NB4 (cell line): ENCODE measurements at places on chromosomes 2 and 18.

DNA sequence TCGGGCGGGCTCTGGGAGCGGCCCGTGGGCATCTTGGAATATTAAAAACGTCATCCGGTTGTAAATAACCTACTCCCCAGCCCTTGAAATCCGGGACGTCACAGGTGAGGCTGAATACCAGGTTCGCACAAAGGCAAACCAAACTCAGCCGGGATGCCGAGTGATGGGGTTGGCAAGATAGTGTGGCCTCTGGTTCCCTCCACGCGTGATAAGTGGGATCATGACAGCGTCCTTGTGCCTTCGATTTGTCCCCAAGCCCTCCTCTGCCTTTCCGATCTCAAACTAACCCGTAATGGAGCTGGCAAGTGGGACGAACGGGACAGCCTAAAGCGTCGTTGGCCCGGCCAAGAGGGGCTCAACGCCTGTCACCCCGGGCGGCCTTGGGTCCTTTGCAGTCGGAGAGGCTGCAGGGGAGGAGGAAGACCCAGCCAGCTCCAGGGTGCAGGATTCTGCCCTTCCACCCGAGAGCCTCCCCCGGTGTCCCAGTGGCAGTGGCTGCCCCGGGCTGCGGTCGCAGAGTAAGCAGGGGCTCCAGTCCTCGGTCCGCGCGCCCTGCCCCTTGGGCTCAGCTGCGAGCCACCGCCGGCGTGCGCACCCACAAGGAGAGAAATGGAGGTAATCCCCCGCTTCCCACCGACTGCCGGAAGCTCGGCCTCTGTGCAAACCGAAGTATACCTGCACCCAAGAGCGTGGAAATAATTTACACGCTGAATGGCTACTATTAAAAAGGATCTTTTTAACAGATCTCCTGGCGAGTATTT, 13.4 kb upstream of the PAX3 start:
- DNase-seq, result no peak

DNA sequence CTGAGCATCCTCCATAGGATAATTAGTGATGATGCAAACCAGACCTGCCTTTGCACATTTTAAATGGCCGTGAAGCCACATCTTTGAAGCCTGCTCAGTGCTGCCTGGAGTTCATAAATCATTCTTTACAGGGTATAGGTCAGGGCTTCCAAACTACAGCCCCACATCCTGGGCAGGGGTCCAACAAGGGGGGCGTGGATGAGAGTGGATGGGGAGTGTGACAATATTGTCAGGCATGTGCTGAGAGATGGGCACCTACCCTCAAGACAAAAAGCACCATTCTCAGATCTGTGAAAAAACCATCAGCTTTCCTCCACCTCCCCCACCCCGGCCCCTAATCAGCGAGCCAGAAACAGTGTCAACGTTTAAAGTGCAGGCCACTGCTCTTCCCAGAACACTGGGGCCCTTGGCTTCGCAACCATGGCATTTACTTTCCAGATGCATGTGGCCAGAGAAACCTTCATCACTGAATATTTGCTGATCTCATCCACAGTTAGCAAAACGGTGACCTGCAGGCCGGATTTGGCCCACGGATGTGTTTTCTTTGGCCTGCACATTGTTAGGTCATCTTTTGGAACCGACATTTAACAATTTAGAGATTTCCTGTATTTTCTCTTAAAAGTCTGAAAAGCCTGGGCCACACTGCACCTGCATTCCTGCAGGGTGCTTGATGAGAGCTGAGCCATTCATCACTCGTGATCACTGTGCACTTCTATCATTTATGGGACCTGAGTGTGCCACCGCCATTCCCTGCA, 130.7 kb downstream of the ANKRD44 start:
- no peak for DNase-seq

DNA sequence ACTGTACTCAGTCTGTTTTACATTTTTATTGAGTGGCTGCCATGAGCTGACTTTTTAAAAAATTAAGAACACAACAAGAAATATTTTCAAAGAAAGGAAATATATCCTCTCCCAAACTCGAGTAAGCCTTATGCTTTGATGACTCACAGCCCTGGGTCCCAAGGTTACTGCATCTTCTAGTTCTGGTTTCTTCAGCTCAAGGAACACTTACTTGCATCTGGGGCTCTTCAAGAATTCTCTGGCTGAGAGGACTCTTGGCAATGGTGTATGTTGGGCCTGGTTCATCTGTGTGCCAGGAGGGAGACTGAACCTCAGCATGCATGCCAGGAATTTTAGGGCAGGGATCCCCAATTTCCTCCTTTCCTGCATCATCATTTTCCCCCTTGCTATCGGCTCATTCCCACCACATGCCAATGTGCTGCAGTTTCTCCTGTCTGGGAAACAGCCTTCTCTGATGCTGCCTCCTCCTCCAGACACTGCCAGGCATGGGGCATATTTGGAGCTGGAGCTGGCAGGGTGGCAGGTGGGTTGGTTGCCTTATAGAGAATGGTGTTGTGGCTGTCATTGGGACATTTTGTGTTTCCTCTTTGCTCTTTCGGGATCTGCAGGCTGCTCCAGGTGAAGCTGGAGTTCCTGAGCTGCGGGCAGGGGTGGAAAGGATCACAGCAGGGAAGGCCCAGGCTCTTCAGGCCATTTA, 192.2 kb upstream of the HS6ST1 start:
- DNase-seq, result no peak

DNA sequence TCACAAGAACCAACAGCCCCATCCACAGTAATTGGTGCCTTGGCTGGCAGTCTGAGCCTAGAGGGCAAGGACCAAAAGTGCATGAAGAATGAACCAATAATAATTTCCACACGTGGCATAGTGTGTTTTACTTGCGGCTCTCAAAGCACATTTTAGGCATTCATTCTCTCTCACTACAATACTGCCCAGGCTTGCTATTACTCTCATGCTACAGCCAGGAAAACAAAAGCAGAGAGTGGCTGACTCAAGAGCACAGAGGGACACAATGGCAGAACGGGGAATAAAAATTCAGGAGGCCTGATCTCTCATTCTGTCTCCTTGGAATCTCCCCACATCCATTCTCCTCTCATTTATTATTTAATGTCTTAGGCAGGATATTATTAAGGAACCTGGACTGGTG, 57.0 kb upstream of the NOL4 start:
- DNase-seq, result no peak

DNA sequence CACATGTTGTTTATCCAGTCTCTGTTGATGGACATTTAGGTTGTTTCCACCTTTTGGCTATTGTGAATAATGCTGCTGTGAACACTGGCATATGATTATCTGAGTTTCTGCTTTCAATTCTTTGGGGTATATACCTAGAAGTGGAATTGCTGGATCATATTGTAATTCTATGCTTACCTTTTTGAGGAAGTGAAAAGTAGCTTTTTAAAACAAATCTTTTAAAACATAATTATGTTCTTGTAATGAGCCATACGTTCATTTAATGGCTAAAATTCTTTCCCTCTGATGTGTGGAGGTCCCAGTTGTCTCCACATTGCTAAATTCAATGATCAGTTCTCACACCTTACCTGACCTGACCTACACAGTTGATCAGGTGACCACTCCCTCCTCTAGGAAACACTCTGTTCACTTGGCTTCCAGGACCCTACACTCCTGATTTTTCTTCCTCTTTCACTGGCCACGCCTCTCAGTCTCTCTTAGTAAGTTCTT, 27.8 kb upstream of the SERTAD2 start:
- DNase-seq, result peak; percentile 30

- DNase-seq, result no peak
Measured at GRCh38 chr2:196742685-196743084, 56.8 kb downstream of the GTF3C3 start.

DNA sequence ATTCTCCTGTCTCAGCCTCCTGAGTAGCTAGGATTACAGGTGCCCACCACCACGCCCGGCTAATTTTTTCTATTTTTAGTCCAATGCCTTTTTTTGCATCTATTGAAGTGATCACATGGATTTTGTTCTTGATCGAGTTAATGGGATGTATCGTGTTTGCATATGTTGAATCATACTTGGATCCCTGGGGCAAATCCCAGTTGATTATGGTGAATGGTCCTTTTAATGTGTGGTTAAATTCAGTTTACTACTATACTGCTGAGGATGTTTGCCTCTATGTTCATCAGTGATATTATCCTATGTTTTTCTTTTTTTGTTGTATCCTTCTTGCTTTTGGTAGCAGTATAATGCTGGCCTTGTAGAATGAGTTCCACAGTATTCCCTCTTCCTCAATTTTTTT, 8.2 kb upstream of the TTC21B start:
- no peak for DNase-seq

DNA sequence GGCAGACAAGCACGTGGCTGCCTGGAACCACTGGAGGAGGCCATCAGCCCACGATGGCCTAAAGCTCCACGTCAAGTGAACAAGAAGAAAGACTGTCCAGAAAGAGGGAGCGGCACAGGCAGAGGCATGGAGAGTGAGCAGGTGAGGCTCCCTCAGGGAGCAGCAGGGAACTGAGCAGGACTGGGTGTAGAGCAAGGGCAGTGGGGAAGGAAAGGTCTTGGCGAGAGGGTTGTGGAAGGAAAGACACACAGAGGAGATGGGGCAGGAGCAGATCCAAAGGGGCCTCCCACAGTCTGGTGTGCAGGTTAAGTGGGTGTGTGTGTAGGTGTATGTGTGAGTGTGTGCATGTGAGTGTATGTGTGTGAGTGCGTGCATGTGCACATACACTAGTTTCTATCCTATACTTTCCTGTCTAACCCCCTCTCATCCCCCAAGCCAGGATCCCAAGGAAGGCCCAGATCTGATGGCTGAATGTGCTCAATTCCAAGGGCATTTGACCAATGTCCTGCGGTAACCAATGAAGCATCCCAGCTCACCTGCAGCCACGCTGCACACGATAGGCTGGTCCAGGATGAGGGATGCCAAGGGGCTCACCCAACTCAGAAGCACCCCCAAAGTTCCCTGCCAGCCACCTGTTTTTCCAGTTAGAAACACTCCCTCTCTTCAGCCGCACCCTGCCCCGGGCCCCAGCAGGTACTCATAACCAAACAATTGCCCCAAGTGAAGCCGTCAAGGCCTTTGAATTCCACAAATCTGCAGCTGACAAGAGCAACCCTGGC, 262.5 kb upstream of the RAB6C start:
- no peak for DNase-seq

DNA sequence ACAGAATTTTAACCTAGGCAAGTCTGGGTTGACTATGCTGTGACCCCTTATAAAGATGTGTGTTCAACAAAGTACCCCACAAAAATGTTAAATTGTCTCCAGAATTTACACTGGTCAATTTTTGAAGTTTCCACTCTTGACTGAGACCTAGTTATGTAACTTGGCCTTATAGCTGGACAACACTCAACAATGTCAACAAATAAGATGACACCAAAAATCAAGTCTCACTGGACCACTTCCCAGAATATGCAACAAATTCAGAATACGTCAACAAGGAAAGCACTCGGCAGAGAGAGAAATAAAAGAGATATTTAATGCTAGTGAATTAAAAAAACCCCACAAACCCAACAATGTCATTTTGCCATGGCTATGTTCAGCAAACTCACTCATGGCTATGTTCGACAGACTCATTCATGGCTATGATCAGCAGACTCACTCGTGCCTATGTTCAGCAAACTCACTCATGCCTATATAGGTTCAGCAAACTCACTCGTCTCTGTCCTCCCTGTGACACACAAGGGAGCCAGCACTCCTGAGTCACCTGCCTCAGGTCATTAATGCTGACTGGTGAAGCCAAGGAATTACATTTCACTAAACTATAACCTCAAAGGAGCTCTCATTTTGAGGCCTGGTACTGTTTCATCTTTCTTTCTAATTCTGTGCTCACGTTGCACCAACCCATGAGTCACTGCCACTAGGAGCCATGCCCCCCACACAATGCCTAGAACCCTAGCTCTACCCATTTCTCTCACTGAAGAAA, 72.7 kb downstream of the PTPN2 start:
- DNase-seq, result no peak

DNA sequence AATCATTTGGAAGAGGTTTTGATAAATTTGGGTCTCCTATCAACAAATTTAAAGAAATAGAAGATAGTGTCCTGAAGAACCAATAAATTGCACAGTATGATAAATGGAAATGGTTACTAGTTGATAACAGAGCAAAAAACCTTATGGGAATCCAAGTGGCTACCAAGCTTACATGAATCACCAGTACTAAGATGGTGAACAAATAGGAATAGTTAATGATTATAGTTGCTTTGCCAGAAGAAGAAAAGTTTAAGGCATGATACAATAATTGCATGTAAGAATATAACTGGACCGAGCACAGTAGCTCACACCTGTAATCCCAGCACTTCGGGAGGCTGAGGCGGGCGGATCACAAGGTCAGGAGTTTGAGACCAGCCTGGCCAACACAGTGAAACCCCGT, 19.6 kb upstream of the INO80D start:
- DNase-seq, result no peak

- no peak for DNase-seq
Measured at GRCh38 chr2:241866790-241867645, 2.5 kb upstream of the RTP5 start.

DNA sequence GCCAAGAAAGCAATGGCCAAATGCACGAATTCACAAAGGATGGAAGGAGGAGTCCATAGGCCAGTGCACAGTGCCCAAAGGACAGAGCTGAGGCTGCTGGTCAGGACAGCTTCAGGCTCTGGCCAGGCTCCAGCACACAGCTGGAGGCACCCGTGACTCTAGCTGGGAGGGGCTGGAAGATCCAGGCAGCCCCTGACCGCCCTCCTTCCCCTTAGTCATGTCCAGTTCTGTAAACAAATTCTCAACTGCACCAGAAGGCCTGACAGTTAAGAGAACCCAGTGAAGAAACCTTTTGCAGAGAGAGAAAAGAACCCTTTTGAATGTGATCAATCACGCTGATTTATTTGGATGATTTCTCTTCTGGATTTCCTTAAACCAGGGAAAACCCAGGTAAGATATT, 7.7 kb upstream of the YWHAQ start:
- DNase-seq, result no peak

DNA sequence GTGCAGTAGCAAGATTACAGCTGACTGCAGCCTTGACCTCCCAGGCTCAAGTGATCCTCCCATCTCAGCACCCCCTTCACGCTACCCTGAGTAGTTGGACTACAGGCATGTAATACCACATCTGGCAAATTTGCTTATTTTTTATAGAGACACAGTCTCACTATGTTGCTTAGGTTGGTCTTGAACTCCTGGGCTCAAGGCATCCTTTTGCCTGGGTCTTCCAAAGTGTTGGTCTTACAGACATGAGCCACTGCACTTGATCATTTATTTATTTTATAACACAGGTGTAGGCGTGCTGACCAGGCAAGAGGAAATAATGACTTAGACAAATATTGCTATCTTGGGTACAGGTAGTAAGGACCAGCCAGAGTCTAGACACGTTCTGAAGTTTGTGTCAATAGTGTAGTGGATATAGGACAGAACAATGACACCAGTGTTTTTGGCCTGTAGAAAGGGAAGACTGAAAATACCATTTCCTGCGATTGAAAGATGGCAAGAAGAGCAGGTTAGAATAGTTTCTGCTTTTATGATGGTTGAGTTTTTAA, 71.0 kb upstream of the THUMPD2 start:
- no peak for DNase-seq

- no peak for DNase-seq
Measured at GRCh38 chr18:78497641-78498040, 482.0 kb upstream of the SALL3 start.

DNA sequence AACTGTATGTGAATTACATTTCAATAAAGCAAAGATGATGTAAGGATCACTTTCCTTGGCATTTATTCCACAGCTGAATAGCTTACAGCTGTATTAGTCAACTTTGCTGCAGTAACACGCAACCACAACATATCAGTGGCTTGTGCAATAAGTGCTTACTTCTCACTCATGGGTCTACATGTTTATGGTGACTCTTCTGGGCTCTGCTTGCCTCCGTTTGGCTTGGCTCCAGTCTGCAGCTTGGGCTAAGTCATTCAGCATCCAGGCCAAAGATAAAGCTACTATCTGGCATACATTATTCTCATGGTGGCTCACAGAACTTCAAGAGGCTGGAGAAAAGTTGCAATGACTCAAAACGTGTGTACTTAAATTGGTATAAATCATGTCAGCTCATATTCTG, 355.0 kb downstream of the RNF144A start:
- no peak for DNase-seq
